Occipital lobe (tissue), 3 donors: ENCODE measurements at places on chromosomes 4 and X. TPM values are rescaled to one million over a fixed set of nuclear protein-coding genes. Genes with fewer than 3 reads are reported as not detected.

DNA sequence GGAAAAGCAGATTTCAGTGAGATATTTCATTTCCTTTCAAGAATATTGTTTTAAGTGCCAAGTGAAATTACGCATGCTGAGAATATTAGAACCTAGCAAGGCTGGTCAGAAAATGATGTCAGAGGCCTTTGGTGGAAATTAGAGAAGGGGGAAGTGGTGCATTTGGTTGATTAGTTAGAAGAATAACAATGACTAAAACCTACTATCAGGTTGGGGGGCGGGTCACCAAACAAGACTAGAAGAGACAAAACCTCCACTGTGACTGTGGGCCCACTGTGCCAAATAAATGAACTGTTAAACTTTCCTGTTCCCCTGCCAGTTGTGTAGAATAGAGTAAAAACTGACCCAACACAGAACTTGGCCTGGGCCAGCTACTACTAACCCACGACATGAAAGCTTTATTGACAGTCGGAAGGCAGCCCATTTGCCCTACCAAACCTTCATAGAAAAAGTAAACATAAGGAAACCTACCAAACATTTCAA, 2.9 kb downstream of the RAPGEF2 start:
- no peak for DNase-seq

- no peak for DNase-seq
Observed at GRCh38 chr4:126762663-126763247, 870.0 kb upstream of the INTU start.

S100P gene
- 1.6 TPM for total RNA-seq

DNA sequence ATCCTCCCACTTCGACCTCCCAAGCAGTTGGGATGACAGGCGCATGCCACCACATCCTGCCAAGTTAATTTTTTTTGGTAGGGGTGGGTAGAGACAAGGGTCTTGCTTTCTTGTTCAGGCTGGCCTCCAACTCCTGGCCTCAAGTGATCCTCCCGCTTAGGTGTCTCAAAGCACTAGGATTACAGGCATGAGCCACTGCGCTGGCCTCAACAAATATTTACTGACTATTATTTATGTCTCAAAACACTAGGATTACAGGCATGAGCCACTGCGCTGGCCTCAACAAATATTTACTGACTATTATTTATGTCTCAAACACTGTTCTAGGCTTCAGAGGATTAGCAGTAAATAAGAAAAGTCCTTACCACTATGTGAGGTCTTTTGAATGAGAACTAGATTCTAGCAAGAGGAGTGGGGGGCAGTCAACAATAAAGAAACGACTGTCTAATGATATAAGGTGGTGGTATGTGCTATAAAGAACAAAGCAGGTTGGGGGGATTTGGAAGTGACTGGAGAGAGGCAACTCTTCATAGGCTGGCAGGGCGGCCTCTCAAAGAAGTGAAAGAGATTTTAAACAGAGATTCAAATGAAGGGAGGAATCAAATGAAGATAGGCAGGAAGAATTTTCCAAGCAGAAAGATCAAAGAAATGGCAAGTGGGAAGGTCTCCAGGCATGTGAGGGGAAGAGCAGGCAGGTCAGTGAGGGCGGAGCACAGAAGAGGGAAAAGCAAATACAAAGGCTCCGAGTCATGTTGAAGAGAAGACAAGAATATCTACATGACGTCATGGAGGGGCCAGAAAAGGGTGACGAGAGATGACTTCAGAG, 12.7 kb upstream of the ACSL1 start:
- no peak for DNase-seq

- no peak for DNase-seq
Observed at GRCh38 chrX:73851014-73852009, 288.3 kb downstream of the CHIC1 start.

PABPC4L gene
- total RNA-seq = 1.2 TPM

FAM9C gene
- 0.31 TPM for total RNA-seq

GRCh38 chr4:83604321-83604720, 68.4 kb downstream of the GPAT3 start:
- DNase-seq = no peak

GRCh38 chrX:72624194-72624593, 51.6 kb upstream of the HDAC8 start:
- DNase-seq = no peak

- DNase-seq = no peak
Observed at GRCh38 chr4:5142726-5143125, 91.4 kb downstream of the STK32B start.

DNA sequence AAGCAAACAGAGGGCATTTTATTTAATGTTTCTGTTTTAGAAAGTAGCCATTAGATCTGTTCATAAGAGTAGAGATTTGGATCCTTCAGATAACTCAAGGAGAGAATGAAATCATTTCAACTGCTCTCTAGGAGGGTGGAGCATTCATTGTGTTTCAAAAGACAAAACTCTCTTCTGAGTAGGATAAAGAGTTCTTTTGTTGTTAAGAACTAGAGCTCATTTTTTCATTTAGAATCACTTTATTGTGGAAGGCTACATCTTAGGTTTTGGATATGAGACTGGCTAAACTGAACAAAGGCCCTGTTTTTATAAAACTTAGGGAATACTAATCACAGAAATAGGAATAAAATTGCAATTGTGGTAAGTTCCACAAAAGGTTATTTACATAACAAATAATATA, 193.9 kb upstream of the PCDH10 start:
- no peak for DNase-seq

MAMLD1 gene
- total RNA-seq = 0.94 TPM

CXCL3 gene
- total RNA-seq = 1.2 TPM

- no peak for DNase-seq
Observed at GRCh38 chr4:15961781-15962510, 1.0 kb downstream of the FGFBP2 start.

GAGE12E gene
- not detected for total RNA-seq

ARR3 gene
- not detected for total RNA-seq

- no peak for DNase-seq
Observed at GRCh38 chrX:146224442-146224841, 406.8 kb downstream of the SLITRK2 start.

DNA sequence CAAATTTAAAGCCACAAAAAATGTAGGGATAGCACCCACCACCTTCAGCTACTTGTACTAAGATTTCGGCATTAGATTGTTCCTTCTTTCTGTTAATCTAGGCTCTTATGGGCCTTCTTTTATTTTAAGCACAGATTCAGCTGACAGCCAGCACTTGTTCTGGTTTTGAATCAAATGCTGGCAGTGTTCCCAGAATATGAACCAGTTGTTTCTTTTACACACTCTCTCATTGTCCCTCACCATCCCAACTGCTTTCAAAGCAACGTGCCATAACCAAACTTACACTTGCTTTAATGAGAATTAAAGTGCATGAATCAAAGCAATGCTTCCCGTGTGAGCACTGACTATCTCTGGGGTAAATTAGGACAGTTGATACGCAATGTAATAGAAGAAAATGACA, 744.5 kb upstream of the FAM241A start:
- DNase-seq = peak; percentile 51

FAT1 gene
- total RNA-seq = 28.4 TPM

- no peak for DNase-seq
Observed at GRCh38 chr4:118047043-118047442, 12.8 kb downstream of the NDST3 start.

CTAG2 gene
- not detected for total RNA-seq

CT47B1 gene
- not detected for total RNA-seq

DNA sequence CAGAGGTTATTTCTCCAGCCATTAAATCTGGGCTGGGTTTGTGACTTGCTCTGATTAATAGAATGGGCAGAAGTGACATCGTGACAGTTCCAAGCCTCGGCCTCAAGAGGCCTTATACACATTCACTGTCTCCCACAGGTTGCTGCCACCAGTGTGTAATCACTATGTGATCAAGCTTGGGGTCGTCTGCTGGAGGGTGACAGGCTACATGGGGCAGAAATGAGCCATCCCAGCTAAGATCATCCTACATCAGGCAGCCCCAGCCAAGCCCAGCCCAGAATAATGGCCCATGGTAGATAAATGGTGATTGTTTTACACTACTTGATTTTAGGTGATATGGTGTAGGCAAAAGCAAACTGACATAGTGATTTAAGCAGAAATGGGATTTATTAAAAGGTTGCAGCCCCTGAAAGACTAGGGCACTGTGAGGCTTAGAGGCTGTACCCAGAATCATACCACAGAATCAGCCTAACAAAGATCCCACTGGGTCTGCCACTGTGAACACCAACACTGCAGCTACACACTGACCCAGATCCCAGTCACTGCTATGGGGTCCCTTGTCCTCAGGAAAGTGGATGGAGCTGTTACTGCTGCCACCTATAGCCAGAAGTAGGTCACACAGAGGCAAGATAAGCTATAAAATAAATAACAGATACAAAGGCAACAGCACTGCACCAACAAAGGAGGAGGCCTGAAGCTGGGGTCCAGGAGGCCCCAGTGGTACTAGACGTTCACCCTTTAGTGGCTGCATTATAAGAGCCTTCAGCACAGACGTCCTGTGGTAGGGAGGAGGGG, 159.6 kb upstream of the RBPJ start:
- no peak for DNase-seq

DNA sequence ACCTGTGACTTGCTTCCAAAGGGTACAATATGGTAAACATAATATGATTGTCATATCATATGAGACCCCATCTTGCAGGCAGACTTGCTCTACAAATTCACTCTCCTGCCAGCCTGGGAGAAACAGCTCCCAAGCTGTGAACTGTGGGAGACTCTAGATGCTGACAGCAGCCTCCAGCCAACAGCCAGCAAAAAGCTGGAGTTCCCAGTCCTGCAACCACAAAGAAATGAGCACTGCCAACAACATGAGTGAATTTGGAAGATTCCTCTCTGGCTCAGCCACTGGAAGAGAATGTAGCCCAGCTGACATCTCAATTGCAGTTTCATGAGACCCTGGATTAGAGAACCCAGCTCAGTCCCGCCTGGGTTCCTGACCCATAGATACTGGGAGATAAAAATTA, 145.4 kb downstream of the QDPR start:
- DNase-seq = no peak

- no peak for DNase-seq
Observed at GRCh38 chr4:93018806-93019205, 715.0 kb downstream of the GRID2 start.

DNA sequence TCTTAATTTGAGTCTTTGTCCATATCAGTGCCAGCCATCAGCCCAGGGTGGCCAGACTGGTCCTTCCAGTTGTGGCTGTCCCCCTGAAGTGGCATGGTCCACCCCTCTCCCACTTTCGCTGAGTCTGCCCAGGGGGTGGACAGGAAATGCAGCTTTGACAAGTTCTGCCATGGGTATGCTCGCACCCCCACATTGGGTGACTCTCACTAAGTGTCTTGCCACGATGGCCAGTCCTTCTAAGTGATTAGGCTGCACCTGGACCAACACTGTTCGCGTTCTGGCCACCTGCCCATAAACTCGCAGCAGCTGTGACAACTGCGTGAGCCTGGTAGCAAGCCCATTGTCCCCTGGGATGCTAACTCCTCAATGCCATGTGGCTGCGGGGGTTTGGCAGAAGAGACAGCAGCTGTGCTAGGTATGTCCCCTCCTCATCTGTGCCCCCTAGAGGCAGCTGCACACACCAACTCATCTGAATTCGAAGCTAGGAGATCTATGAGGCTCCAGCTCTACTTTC, 10.0 kb upstream of the LNX1 start:
- DNase-seq = no peak

- no peak for DNase-seq
Observed at GRCh38 chr4:169770416-169770815, 12.7 kb upstream of the HPF1 start.

HSD17B13 gene
- total RNA-seq = 0.47 TPM

GC gene
- total RNA-seq = 0.31 TPM

GRCh38 chr4:139142980-139143379, 34.0 kb downstream of the ELF2 start:
- DNase-seq = no peak

GRCh38 chr4:90715242-90715641, 588.0 kb downstream of the CCSER1 start:
- DNase-seq = no peak

- no peak for DNase-seq
Observed at GRCh38 chrX:19343085-19343534, 617 bp upstream of the PDHA1 start.

DNA sequence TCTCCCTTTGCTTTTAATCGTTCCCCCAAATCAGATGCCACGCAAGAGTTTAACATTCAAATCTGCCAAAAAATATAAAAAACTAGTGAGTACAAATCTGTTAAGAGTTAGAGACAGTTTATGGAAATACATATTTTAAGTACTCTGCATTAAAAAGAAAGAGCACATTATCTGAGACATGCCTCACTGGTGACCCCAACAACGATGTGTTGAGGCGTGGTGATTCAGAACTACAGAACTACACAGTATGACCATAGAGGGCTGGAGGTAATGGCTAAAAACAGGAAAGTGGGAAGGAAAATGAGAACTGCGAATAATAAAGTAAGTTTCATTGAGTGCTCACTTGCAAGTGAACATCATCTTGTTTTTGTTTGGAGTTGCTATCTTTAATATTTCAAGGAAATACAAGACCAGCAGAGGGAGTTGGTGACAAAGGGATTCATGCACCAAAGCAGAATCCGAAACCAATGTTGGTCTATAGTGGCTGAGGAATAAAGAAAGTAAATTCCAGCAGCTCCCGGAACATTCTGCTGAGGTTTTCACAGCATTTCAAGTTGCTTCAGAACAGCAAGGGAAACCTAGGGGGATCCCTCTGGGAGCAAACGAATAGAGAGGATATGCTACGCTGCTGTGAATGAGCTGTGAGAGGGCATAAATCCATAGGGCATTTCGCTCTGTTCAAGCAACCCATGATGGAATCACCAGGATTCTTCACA, 92.2 kb downstream of the DCHS2 start:
- no peak for DNase-seq

RNF128 gene
- 1.2 TPM for total RNA-seq

DRD5 gene
- 0.94 TPM for total RNA-seq
